AG04449 (cell line): ENCODE measurements at places on chromosomes 3 and 15.

- DNase-seq = no peak
Observed at GRCh38 chr3:133548090-133548489, 25.4 kb upstream of the CDV3 start.

DNA sequence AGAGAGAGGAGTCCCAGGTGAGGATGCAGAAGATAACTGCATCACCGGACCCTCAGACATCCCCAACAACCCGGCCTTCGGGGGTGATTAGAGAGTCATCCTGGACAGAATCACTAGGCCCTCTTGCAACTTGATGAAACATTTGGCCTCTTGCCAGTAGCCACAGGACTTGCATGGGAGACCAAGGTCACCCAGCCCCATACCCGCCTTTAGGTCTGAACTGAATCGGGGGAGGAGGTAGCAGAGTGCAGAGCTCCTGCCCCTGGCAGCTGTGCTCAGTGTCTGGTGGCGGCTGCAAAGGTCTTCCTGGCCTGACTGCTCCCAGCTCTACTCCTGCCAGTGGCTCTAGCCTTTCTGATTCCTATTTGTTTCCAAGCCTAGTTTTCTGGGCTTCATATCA is 12.4 kb downstream of the PIF1 start:
- no peak for DNase-seq

DNA sequence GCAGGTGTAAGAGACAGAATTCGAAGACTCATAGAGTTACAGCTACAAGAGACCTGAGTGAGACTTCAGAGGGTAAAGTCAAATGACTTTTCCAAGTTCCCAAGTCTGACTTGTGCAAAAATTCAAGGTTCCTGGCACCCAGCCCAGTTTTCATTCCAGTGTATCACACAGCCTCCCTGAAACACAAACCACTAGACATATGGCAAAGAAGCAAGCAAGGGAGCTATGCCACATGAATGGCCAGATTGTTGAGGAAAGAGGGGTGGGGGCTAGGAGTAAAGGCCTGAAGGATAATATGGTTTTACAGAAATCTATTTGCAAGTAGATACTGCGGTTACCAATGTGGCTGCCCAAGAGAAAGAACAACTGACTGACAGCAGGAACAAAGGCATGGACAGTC is 301.2 kb downstream of the MECOM start:
- DNase-seq = no peak

DNA sequence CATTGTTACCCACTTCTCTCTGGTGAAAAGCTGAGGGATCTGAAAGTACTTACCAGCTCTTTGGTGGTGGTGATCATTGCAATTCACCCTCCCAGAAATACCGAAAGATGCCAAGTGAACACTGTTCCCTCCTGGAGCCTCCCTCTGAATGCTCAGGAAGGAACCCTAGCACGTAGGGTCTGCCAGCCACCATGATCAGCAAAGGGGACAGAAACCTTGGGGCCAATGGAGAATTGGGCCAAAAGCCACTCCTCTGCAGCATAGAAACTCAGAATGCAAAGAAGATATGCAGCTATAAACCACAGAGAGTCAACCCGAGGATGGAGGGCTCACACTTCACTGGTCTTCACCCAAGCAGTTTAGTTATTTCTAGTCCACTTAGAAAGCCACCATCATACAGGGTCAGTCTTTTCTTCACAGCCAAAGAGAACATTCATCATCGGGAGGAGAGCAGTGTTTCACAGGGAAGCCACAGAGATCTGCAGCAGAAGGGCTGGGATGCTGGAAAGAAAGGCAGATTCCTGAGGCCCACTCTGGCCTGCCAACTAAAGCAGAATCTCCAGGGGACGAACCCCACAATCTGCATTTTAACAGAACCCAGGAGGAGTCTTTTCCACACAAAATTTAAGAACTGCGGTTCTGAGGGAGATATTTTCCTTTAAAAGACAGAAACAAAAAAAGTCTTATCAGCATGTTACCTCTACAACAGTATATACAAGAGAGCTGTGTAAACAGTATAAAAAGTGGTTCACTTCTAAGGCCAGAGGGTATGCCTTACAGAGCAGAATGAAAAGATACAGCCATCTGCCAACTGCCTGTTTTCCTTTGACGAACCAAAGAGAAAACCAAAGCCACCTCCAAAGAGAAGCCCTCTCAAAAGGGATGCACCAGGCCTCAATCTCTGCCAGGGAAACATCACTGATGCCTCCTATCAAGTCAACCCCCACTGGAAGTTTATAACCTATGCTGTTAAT is 11.3 kb downstream of the TBC1D2B start:
- DNase-seq = no peak

DNA sequence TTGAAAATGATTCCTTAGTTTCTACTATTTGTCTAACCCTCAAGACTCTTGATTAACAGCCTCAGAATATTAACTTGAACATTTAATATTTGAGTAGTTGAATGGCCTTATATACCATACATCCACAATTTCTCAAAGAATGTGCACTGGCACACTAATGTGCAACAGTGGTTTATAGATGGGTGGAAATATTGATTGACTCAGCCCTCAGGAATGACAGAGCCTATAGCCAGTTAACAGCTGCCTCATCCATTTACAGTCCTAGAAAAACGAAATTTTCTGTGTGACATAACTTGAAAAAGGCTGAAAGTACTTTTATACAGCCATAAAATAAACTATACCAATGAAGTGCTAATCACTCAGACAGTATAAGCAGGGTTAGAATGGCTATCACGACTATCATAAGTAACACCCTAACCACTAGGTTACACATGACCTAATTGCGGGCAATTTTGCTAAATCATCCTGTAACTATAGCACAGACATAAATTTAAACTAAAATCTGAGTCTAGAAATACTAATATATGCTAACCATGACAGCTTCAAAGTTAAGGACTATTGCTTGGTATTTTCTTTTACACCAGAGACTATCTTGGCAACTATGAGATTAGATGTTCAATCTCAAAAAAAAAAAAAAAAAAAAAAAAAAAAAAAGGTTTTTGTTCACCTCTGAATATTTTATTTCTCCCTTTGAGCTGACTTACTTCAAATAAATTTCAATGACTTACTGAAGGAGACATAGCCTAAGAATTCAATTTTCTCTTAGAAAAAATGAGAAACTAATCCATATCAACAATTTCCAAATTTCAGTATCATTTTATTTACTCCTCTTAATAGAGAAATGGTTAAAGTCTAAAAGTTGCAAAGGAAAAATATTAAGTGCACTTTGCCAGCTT is 9.3 kb downstream of the SECISBP2L start:
- DNase-seq = peak; percentile 19

DNA sequence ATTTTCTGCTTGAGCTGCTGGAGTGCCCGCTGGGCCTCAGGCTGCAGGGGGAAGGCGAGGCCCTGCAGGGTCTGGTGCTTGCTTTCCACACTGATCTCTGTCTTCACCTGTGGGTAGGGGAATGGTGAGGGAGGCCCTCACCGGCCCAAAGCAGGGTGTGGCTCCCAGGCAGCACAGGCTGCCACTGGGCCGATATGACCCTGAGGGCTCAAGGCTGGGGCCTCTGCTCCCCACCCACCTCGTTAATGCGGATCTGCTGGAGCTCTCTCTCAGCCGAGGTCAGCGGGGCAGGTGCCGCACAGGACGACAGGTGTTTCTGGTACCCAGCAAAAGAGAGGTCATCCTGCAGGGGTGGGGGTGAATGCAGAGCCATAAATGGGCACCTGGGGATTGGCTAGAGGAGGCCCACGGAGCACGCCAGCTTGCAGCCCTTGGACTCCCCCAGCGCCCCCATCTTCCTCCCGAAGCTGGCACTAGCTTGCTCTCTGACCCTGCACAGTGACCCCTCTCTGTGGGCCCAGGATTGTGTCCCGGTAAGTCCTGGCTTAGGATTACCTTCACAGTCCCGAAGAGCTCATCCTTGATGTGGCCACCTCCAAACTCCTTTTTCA is 5.5 kb upstream of the TLR9 start:
- DNase-seq = no peak

DNA sequence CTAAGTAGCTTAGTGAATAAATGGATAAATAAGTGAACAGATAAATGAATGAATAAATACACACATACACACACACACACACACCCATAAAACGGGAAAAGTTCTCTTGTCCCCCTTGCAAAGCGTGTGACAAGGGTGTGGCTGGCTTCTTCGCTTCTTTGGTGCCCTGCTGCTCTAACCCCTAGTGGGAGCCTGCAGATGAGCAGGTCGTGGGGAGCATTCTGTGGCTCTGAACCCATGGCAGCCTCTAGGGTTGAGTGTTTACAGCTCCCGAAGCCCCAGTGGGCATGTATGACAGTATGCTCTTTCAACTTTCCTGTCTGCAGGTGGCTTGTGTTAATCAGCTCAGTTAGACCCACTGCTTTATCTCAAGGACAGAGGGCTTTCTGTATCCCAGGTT is 582.3 kb downstream of the EDEM1 start:
- DNase-seq = no peak

GRCh38 chr15:40470423-40471104 is at the start of gene CHST14:
CHST14 (plus strand) TSS chr15:40470984; CDS start chr15:40471214, 230 bp downstream.
- DNase-seq = no peak

- DNase-seq = no peak
Observed at GRCh38 chr3:195131176-195131575, 139.8 kb downstream of the XXYLT1 start.

DNA sequence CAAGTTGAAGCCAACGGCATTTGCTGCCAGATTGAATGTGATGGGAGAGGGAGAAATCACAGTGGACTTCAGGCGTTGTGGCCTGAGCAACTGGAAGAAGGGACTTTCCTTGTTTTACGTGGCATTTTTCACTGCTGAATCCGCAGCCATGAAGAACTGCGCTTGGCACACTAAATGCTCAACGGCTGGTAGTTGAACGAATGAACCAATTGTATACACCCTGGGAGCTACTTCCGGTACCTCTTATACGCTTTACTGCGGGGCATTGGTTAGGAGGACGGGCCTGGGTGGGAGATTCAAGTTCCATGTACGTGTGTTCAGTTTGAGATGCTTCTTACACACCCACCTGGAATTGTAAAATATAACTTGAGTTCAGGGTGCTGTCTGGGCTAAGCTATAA is 5.2 kb downstream of the SYNM start:
- no peak for DNase-seq

- DNase-seq = no peak
Observed at GRCh38 chr3:52436500-52437149, 8.3 kb downstream of the SEMA3G start.

DNA sequence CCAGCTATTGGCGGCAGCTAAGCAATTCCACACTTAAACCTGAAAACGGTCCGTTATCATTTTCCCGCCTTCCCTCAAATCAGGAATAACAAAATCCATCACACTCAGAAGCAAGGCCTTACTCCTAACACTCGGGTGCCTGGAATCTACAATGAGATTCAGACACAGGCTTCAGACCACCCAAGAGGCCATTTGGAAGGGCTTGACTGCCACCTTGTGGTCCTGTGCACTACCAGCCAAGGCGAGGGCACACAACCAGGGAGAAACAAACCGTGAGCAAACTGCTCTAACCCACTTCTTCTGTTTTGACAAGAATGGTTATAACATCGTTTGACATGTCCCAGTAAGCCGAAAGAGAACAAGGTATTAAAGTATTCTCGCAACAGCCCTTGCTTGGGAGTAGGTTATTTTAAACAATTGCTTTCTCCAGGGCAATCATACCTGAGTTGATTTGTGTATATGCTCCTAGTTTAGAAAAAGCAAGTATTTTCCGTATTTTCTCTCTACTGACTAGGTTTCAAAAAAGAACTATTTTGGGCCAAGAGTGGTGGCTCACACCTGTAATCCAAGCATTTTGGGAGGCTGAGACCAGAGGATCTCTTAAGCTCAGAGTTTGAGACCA is 40.1 kb upstream of the TAFA4 start:
- no peak for DNase-seq

GRCh38 chr3:69842789-69843188 is 103.5 kb downstream of the MITF start:
- DNase-seq = no peak

GRCh38 chr3:57559526-57559925 is 3.5 kb downstream of the PDE12 start:
- DNase-seq = no peak

- no peak for DNase-seq
Observed at GRCh38 chr3:32442766-32443165, 51.1 kb downstream of the CMTM7 start.

DNA sequence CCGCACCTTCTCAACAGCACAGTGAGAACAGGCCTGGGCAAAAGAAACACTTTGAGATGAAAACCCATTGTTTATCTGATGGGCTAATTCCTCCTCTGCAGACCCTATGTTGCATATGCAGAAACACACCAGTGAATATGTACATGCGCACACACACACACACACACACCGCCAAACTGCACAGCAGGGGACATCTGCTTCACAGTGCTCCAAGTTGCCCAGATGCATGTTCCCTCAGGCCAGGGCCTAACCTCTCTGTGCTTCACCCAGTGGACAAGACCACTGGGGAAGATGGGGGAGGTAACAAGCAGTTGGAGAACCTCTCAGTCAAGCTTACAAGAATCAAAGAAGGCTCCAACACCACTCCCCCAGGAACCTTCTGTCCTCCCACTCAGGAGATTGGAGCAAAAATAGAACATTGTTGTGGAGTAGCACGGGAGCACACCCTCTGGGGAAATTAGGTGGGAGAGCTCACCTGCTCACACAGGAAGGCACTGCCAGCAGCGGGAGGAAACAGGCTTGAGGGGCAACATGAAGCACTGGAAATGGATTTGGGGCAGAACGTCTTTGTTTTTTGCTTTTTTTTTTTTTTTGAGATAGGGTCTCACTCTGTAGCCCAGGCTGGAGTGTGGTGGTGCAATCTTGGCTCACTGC is 13.0 kb downstream of the HCN4 start:
- DNase-seq = no peak

DNA sequence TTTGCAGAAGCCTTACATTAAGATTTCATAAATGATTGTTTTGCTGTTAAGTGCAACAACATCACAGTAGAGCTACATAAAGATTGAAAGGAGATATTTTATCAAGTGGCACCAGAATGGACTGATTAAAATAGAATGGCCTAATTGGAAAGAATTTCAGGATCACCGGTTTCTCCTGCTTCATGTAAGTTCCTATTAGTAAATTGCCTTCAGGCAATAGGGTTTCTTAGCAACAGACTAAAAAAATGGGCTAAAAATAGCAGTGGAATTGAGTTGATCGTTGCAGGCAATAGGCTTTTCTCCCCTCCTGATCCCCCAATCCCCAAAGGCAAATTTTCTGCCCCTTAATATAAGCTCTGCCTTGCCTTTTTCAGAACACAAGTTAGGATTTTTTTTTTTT is 917 bp downstream of the LNP1 start:
- DNase-seq = no peak

DNA sequence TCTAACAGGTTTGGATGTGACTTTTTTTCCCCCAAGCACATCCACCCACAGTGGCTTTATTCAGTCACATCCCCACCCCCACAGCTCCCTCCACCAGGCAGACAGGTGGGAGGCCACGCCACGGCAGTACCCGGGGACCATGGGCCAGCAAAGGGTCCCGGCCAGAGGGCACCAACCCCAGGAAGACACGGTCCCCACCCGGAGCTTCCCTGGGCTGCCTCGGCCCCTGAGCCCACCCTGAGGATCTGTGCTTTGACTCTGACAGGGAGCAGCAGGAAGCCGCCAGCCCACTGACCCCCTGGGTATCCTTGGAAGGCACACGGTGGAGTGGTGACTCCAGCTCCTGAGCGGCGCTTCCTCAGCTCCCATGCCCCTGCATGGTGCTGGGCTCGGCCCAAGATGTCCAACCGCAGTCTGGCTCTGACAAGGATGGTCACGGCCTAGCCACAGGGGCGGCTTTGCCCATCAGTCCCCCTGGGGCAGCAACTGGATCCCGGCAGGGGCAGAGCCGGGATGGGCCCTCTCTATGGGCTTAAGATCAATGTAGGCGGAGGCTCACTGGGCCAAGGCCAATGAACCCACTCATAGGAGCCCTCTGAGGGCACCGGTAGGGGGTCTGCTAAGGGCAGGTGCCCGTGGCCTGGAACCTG is 66.2 kb upstream of the TTBK2 start:
- no peak for DNase-seq

GRCh38 chr3:115961380-115961779 is 338.1 kb downstream of the GAP43 start:
- DNase-seq = no peak
